Liver (tissue), 10 donors: ENCODE measurements at places on chromosomes 4 and X. TPM values are rescaled to one million over a fixed set of nuclear protein-coding genes. Genes with fewer than 3 reads are reported as not detected.

UBE2A gene
- total RNA-seq: 15.9 TPM

HTN1 gene
- not detected for total RNA-seq

ODAM gene
- 0.25 TPM for total RNA-seq

CENPVL2 gene
- not detected for total RNA-seq

LRAT gene
- total RNA-seq: 2.6 TPM

MOB1B gene
- total RNA-seq: 69.0 TPM

HSPA4L gene
- 1.6 TPM for total RNA-seq

STPG2 gene
- 0.67 TPM for total RNA-seq

PDGFC gene
- total RNA-seq: 25.7 TPM

RGN gene
- 27.8 TPM for total RNA-seq

MAGEA9 gene
- total RNA-seq: not detected

PTCHD1 gene
- under 0.01 TPM for total RNA-seq

CTBP1 gene
- 156 TPM for total RNA-seq

CLGN gene
- 8.2 TPM for total RNA-seq

EDA gene
- 2.6 TPM for total RNA-seq

PNMA5 gene
- 0.09 TPM for total RNA-seq

TRPC3 gene
- total RNA-seq: 0.08 TPM

MAGEC3 gene
- total RNA-seq: not detected

TMPRSS11A gene
- not detected for total RNA-seq

OCRL gene
- 6.4 TPM for total RNA-seq

GAGE2A gene
- total RNA-seq: not detected

CXCL1 gene
- 4.2 TPM for total RNA-seq

USP51 gene
- total RNA-seq: 6.7 TPM

ETNPPL gene
- 43.3 TPM for total RNA-seq

PITX2 gene
- total RNA-seq: not detected

RUFY3 gene
- total RNA-seq: 13.8 TPM
